ENCODE measurements at places on chromosomes 3 and 15.

DNA sequence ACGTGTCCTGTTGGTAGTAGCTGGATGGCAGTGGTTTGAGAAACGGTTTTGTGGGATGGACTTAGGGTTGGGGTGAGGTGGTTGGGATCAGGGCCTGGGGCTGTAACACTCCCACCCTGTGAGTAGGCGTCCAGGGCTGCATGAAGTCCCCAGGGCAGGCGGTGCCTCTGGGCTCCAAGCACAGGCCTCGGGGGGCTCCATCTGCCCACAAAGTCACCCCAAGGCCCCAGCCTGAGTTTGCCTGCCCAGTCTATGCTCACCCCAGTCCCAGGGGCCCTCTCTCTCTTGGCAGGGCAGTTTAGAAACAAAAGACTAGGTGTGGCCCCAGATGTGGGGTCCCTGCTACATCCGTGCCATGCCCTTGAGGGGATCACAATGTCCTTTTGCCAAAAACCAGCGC lies 86.9 kb upstream of the PRR23E start:
- no peak for DNase-seq

DNA sequence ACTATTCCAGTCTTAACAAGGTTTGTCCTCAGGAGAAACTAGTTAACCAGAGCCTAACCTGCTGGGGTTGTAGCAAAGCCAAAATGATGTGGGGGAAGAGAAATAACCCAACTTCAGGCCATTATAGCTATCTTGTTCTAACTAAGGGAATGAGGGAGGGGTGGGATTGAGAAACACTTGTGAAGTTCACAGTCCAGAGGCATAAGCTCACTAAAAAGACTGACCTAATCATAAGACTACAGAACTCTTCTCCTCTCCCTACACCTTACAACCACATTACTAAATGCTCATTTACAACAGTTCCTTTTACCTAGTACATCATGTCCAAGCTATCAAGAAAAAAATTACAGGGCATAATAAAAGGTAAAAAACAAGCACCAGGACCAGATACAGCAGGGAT lies 52.8 kb downstream of the UBE3A start:
- no peak for DNase-seq

DNA sequence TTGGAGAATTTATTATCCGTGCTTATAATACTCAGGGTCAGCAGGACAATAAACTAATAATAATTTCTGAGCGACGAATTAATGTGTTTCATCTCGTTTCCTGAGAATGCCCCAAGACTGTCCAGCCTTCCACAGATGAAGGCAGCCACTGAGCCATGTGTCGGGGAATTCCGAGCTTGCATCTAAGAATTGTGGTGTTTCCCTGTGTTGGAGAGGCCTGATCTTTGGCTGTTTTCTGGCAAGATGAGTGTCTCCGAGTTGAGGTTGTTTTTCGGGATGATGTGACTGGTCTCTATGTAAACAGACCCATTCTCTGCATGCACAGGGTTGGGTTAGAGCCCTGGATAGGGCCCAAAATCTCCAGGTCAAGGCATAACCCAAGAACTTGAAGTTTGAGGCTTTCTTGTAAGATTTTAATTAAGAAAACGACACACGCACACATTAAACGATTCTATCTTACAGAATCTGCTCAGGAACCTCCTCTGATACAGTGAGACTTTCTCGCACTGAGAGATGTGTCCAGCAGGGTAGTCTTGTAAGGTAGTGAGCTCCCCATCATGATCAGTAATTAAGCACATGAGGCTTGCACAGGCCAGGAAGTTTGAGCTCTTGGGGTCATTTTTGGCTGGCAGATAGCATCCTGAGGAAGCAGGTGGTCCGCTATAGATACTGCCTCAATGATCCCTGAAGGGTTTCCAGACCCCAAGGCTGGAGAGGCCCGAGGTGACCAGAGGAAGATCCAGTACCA lies 14.4 kb downstream of the FGD5 start:
- DNase-seq, result no peak

DNA sequence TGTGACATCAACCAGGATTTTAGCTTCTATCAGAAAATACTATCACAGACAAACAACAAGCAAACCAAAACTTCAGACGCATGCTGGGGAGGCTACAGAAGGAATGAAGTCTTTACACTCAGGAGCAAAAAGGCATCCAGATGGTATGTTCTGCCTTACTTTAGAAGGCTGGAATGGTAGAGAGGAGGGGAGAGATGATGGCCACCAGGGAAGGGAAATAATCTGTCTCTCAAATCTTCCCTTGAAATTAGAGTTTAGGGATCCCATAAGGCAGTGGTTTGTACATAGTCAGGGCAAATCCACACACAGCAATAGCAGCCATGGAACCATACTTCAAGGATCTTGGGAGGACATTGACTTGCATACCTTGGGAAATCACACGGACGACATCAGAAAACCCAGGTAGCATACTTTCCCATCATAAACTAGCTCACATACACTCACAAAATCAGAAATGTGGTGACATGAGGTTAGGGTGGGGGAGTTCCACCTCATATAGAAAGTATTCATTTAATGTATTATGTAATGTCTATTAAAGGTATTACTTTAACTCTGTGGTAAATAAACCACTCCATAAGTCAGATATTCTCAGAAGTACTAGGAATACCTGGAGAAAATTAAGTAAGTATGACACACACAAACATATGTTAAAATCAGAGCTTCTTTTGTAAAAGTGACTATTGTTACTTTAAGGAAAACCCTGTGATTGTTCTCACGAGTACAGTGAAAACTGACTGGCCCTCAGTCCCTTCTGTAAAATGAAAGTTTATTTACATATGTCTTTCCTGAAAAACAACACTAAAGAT lies 9.4 kb downstream of the BTLA start:
- DNase-seq, result no peak

DNA sequence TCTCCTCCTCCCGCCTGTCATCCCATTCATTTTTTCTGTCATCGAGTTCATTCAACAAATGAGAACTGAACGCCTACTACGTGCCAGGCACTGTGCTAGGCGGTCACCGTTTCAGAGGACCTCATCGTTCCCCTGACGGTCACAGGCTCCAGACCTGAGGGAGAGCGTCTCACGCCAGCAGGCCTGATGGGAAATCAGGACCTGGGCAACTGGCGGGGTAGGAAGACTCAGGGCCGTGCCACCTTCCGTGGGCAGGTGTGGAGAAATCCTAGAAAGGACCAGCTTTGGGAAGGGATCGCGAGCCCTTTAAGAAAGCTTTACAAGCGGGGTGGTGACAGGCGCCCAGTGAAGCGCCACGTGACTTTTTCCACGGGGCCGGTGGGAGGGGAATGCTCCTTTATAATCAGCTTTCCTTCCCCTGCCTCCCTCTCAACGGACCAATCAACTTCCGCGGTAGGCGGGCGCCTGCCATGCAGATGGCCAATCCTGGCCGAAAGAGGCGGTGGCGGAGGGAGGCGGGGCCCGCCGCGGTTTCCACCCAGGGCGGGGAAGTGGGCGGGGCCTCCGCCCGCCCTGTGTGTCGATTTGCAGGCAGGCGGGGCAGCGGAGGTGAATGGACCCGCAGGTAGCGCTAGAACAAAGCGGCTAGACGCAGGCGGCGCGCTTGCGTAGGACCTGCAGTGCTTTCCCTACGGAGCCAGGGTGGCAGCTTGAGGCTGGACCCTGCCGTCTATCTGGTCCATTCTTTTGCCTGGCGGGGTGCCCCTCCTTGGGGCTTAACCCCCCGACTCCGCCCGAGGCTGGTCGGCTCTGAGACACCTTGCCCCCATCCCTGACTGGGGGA lies 819 bp upstream of the DUSP7 start:
- peak; percentile 98 for DNase-seq

GRCh38 chr3:167246252-167246651 lies 133.8 kb downstream of the ZBBX start:
- DNase-seq, result no peak

- no peak for DNase-seq
These were observed 223.2 kb upstream of the SOX2 start for GRCh38 chr3:181488536-181488935.

DNA sequence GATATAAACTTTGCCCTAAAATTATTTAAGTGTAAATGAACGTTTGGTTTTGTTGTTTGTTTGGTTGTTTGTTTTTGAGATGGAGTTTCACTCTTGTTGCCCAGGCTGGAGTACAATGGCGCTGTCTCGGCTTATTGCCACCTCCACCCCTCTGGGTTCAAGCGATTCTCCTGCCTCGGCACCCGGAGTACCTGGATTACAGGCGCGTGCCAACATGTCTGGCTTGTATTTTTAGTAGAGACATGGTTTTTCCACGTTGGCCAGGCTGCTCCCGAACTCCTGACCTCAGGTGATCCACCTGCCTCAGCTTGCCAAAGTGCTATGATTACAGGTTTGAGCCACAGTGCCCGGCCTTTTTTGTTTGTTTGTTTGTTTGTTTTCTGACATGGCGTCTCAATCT lies 87.9 kb upstream of the CHD2 start:
- no peak for DNase-seq

- DNase-seq, result no peak
These were observed 28.3 kb downstream of the PDCD6IP start for GRCh38 chr3:33826688-33827087.

GRCh38 chr15:60396560-60396957 lies 1.2 kb downstream of the ANXA2 start:
- no peak for DNase-seq

All from stimulated activated CD8-positive, alpha-beta memory T cell treated with anti-CD3 and anti-CD28 coated beads, Interleukin-7, amount 100 ng/mL, for 1 hour (primary cell).